Osteoblast (primary cell): ENCODE measurements at places on chromosomes 5 and 9. TPM values are rescaled to one million over a fixed set of nuclear protein-coding genes. Genes with fewer than 3 reads are reported as not detected.

PCDH1 gene
- total RNA-seq: 0.29 and 1.4 TPM in 2 replicates

BARX1 gene
- 8.5 and 15.6 TPM in 2 replicates for total RNA-seq

PAPPA gene
- total RNA-seq: 56.5 and 86.9 TPM in 2 replicates

GRCh38 chr9:36093384-36093783, 43.1 kb upstream of the GLIPR2 start:
- no peak for DNase-seq

RNF208 gene
- total RNA-seq: 0.29 TPM in 1 of 2 replicates, not detected in the other

GRCh38 chr9:20219437-20219836, 402.9 kb downstream of the MLLT3 start:
- no peak for DNase-seq

- peak; percentile 14 for DNase-seq
Measured at GRCh38 chr9:98665501-98665900, 43.2 kb downstream of the GABBR2 start.

GRCh38 chr5:125587631-125588030, 835.6 kb upstream of the GRAMD2B start:
- DNase-seq: no peak

PITX1 gene
- total RNA-seq: 8.3 and 9.8 TPM in 2 replicates

DNA sequence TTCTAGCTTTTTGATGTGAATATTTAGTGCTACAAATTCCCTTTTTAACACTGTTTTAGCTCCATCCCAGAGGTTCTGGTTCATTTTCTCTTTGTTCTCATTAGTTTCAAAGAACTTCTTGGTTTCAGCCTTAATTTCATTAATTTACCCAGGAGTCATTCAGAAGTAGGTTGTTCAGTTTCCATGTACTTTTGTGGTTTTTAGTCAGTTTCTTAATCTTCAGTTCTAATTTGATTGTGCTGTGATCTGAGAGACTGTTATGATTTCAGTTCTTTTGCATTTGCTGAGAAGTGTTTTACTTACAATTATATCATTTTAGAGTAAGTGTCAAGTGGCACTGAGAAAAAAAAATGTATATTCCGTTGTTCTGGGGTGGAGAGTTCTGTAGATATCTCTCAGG, 240.1 kb upstream of the RASA1 start:
- no peak for DNase-seq
